ENCODE measurements at places on chromosomes 2 and 18.

DNA sequence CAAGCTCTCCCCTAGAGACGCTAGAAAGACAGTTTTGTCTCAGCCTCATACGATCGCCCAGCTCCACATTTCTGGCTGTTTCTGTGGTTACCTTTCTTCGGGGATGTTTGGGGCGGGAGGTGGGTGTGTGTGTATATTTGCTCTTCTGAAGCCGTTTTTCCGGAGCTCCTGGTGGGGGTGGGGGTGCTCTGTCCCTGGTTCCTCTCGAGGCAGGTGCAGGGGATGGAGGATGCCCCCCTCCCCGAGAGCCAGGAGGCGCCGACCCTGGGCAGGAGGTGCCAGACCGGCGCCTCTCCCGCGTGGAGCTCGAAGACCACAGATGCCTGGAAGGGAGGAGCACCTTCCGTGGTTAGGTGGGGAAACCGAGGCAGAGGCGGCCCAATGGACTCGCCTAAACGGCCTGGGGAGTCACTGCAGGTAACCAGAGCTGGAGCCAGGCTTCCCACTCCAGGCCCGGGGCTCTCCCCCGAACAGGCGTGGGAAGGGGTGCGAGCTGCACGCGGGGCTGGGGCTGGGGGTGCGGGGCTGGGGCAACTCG is 694 bp upstream of the HPCAL1 start:
- DNase-seq, result no peak

DNA sequence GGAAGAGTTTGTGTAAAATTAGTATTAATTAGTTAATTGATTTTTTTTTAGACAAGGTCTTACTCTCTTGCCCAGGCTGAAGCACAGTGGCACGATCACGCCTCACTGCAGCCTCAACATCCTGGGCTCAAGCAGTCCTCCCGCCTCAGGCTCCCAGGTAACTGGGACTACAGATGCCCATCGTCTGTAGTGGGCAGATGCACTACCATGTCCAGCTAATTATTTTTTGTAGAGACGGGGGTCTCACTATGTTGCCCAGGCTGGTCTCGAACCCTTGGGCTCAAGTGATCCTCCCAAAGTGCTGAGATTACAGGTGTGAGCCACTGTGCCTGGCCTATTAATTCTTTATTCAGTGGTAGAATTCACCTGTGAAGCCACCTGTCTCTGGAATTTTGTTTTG is 41.1 kb downstream of the UBE2F start:
- DNase-seq, result no peak

DNA sequence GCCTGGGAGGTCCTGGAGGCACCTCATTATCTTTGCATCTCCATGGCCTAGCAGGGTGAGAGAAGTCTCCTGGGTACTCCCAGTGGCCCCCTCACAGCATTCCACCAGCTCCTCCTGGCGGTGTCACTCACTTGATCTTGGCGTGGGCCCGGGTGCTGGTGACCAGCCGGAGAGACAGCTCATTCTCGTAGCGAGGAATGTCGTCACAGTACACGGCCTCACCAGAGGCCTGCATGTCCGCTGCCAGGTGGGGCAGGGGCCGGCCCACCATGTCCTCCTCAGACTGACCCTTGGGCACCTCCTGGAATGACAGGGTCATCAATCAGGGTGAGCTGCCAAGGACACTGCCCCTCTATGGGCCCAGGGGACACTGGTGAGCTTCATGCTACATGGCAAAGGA is 42.4 kb downstream of the XDH start:
- no peak for DNase-seq

DNA sequence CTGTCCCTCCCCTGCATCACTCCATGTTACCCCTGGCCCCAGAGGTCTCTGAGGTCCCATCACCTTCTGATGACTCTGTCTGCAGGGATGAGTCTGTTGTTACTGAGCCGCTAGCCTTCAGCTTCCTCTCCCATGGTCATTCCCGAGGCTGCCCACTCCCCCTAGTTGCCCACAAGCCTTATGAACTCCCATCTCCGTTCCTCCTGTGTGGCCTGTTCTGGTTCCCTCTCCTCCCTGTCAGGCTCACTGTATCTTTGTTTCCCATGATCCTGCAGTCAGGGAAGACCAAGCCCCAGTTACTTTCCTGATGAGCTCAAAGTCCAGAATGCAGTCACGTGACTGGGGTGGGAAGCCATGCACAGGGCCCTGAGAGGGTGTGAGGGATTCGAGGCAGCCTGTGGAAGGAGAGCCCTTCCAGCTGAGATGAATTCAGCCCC is 39.5 kb downstream of the INPP4A start:
- no peak for DNase-seq

DNA sequence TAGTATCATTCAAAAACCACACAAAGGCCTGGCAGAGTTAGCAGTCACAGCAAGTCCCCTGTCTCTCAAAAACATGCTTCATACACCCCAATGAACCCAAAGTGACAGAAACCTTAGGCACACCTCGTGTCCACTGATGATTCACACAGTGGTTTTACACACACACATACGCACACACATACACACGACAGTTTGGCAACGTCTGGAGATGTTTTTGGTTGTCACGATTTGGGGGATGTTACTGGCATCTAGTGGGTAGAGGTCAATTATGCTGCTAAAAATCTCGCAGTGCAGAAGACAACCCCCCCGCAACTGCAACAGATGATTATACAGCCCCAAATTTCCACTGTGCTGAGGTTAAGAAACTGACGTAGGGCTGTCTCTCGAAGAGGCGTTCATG is 72.9 kb upstream of the PARD3B start:
- DNase-seq, result no peak

DNA sequence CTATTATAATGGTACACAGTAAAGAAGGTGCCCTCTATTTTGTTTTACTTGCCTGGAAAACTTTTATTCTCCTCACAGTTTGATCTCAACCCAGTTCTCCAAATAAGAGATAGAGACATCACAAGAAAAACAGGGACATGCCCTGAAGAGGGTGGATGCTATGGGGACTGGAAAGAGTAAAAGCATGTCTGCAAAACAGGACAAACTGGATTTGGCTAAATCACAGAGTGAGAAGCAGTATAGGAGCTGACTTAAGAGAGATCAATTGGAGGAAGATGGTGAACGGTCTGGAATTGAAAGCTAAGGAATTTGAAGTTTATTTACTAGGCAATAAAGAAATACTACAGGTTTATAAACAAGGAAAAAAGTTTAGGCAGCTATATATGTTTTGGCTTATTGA is 33.0 kb downstream of the SP140L start:
- no peak for DNase-seq

GRCh38 chr2:238569507-238570195 is 142.9 kb downstream of the ASB1 start:
- DNase-seq, result no peak

GRCh38 chr18:68665628-68666027 is 49.3 kb downstream of the TMX3 start:
- DNase-seq, result no peak

DNA sequence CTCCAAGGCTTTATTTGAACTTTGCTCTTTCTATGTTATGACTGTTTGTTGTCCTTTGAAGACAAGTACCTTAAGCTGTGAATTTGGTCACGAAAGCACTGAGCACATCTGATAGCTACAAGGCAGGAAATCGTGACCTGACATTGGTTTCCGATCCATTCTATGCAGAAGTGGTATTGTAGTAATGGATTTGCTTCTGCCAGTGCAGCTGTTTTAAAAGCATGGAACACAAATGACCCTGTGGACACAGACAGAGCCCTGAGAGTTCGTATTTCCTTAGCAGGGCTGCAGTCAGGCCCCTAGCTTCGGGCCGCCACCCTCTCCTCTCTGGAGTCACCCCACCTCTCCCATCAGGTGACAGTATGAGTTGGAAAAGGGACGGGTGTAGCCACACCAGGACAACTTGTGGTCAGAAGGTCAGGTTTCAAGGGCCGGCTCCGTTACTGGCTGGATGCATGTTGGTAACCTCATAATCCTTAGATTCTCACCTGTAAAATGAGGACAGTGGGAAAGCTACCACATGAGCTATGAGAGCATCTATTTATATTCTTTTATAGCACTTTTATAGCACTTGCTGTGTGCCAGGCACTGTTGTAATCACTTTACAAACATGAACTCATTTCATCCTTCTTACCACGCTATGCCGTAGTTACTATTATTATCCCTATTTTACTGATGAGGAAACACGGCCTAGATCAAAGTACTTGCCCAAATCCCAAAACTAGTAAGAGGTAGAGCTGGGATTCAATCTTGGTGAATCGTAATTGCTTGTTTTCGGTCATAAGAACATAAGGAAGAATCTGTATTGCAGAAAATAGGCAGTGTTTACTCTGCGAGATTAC is 70.2 kb downstream of the SPATS2L start:
- no peak for DNase-seq

- DNase-seq, result no peak
Measured at GRCh38 chr2:170047331-170048065, 130.4 kb upstream of the MYO3B start.

DNA sequence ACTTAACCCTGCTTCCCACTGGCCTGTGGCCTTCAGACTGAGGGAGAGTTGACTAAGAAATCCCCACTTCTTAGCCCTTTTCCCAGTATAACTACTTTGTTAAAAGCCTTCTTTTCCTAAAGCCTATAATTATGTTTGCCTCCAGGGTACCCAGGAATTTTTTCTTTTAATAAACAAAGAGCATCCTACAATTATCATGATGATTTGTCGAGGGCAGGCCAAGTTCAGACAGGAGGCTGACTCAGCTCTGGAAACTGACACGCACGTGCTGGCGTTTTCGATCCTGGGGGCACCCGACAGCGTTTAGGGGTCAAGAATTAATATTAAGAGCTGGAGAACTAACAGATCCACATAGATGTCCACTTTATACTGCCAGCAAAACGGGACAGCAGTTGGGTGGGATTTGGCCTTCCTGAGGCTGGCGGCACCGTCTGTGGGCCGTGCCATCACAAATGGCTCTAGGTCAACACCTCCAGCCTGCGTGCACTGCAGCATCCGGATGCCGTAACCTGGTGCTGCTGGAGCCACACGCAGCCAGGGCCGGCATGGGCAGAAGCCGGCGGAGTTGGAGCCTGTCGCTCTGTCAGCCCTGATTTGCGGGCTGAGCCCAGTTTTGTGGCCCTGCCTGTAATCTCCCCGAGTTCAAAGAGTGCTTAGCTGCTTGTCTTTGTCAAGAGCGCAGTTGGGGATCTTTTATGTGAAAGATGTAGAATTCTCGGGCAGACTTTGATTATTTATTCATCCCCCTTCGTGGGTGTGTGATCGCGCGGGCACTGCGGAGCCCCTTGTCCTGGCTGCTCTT is 191.0 kb downstream of the GLI2 start:
- no peak for DNase-seq

GRCh38 chr2:70515938-70516337 is 37.7 kb downstream of the TGFA start:
- no peak for DNase-seq

DNA sequence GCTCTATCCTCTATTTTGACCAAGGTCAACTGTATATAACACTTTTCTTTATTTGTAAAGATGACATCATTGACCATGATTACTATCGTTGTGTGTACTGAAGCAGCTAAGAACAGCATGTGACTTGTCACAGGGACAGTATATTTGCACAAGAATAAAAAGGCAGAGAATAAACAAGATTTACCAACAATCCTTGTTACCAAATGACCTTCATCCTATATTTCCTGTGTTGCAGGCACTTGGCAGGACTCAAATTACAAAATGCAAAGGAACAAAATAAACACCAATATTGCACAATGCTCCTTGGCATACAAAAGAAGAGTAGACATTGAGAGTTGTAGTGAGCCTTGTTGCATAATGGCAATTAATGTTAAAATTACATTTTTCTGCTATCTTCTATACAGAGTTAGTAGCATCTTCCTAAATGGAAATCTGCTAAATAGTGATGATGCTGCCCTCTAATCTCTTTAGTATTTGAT is 61.8 kb downstream of the RFTN2 start:
- DNase-seq, result no peak

All from stimulated activated CD4-positive, alpha-beta T cell treated with anti-CD3 and anti-CD28 coated beads, Interleukin-15, amount 100 ng/mL, for 1 hour (primary cell).